ENCODE measurements at places on chromosomes 3 and 15.

DNA sequence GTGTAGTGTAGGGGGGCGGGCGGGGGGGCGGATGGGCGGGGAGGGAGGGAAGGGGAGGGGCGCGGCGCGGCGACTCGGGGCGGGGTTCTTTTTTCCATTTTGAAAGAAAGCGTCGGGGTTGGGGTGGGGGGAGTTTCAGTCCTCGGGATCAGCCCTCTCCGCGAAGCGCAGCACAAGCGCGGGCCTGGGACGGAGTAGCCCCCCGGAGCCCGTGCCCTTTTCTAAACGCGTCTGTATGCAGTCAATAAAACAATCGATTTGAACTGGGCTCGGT, 6.1 kb downstream of the ISLR2 start:
- DNase-seq: no peak

DNA sequence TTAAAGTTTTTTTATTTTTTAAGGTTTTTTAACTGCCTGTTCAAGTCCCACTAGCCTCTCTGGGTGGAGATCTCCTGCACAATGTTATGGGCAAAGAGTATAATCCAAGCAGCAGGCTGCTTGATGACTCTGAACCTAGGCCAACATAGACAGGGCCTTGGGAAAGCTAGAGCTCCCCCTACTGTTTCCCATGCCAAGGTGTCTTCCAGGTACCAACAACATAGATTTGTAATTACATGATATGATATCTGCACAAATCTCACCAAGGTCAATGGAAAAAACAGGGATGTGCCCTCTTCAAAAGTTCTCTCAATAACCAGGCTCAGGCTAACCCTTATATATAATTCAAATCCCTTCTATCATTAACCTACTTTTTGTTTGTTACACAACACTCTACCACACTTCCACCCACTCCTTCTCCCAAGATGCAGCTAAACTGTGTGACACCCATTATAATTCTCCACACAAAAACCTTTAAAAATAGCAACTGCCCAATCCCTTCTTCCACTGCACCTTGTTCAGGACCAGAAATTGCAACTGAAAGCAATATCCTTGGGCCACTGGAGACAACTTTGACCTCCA, 43.8 kb downstream of the RBM15B start:
- no peak for DNase-seq

DNA sequence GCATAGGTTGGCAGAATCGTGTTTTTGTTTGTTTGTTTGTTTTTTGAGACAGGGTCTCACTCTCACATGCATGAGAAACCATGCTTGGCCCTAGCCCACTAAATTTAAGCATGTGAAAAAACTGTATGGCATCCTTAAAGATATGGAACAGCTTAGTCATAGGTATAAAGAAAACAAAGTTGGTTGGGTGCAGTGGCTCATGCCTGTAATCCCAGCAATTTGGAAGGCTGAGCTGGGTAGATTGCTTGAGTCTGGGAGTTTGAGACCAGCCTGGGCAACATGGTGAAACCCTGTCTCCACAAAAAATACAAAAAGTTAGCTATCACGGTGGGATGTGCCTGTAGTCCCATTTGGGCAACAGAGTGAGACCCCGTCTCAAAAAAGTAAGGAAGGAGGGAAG, 25.2 kb downstream of the EXD1 start:
- no peak for DNase-seq

DNA sequence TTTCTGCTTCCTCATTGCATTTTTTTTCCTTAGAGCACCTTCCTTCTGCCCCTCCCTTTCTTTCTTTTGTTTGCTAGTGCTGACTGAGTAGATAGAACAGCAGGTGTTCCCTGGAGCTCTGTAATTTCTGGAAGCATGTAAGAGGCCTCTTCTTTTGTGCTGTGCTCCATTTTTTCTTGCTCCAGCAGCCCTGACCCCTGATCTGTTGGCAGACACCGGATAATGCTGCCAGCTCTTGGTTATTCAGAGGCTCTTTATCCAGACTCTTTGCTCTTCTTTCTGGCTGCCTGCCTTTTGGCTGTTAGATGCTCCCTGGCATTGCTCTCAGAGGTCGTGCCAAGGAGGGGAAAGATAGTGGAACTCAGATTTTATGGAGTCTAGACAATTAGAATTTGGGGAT, 104.4 kb upstream of the RBMS3 start:
- DNase-seq: no peak

GRCh38 chr15:67121644-67122605, 56.5 kb downstream of the SMAD3 start:
- DNase-seq: no peak

GRCh38 chr3:190272747-190273146, 49.5 kb downstream of the CLDN1 start:
- no peak for DNase-seq

DNA sequence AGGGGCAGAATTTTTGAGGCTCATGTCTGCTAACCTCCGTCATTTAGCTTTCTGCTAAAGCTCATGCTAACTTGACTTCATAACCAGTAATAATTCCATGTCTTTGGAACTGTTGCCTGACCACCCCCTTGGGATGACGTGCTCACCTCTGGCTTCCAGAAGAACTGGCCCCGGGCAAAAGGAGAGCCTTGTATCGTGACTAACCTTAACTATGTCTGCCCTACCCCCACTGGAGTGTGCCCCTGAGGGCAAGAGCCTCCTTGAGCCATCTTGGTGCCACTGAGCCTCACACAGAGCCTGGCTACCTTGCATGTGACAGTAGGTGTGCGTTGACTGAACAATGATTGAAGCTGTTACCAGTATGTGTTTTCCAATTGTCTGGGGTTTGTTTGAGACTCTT, 4.7 kb downstream of the LRRK1 start:
- no peak for DNase-seq

- DNase-seq: no peak
Measured at GRCh38 chr3:18579661-18580060, 154.5 kb upstream of the SATB1 start.

DNA sequence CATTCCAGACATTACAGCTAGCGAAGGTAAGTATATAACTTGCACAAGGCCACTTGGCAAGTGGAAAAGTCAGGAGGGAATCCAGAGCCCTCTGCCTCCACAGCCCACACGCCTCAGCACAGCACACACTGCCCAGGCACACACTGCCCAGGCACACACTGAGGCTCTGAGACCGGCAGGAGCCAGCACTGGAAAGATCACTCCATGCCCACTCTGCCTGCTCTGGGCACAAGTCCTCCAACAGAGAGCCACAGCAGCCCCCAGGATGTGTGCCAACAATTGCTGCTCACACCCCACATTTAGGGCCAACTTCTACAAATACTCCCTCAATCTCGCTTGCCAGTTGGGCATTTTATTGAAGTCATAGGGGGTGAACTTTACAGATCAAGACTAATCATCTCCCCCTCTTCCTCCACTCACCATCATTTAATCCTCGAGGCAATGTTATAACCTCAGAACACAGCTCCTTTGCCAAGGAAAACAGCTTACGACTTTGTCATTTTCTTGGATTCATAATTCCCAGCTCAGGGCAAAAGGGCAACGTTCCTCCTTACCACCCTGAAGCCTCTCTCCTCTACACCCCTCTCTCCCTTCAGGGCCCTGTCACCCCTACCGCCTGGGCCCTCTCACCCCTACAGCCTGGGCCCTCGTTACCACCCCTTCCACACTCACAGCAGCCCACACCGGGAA, 53.0 kb upstream of the TPM1 start:
- DNase-seq: no peak

Measured in AG09309 (cell line).